ENCODE measurements at places on chromosomes 13 and 19.

DNA sequence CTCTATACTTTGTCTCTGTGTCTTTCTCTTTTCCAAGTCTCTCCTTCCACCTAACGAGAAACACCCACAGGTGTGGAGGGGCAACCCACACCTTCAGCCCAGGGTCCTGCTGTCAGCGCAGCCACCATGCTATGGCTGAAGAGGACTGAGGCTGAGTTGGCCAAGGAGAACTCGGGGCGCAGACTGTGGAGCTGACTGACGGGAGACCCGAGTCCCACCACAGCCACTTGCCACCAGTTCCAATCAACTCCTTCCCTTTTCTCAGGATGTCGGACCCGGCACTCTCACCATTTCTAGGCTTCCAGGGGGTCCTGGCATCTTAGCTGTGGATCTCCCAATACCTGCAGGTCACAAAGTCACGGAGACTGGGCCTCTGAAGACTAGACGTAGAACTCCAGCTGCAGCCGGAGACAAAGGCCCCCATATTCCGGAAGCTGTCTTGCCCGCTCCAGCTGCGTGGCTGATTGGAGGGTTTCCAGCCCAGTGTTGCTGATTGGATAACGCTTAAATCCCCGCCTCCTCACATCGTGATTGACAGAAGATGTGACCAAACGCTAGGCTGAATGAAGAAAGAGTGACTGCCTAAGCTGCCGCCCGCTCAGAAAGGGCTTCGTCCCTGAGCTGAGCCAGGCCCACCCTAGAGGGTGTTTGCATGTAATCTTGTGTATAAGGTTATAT, 63.6 kb downstream of the ZNF429 start:
- no peak for DNase-seq

DNA sequence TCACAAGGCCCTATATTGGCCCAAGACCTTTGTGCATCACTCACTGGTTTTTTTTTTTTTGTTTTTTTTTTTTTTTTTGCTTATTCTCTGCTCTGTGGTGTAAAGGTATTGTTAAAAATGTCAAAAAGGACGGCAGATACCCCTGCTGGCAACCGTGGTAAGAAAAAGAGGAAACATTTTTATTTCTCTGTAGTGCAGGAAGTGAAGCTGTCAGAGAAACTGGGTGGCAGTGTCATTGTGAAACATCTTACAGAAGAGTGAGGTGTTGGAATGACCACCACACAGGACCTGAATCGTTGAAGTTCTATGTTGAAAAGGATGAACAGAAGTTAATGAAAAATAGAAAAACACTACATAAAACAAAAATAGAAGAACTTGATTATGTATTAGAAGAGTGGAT, 346.4 kb downstream of the FGF9 start:
- peak; percentile 13 for DNase-seq

- DNase-seq: no peak
These were observed 1.0 kb downstream of the AMH start for GRCh38 chr19:2249880-2250765.

GRCh38 chr19:40629346-40629745, 28.2 kb downstream of the LTBP4 start:
- DNase-seq: no peak

- no peak for DNase-seq
These were observed 721 bp downstream of the MED25 start for GRCh38 chr19:49818649-49819370.

DNA sequence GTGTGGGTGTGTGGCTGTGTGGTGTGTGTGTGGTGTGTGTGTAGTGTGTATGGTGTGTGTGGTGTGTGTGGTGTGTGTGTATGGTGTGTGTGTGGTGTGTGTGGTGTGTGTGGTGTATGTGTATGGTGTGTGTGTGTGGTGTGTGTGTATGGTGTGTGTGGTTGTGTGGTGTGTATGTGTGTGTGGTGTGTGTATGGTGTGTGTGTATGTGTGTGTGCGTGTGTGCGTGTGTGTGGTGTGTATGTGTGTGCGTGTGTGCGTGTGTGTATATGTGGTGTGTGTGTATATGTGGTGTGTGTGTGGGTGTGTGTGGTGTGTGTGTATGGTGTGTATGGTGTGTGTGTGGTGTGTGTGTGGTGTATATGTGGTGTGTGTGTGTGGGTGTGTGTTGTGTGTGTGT, 8.1 kb downstream of the SHISA7 start:
- DNase-seq: no peak

DNA sequence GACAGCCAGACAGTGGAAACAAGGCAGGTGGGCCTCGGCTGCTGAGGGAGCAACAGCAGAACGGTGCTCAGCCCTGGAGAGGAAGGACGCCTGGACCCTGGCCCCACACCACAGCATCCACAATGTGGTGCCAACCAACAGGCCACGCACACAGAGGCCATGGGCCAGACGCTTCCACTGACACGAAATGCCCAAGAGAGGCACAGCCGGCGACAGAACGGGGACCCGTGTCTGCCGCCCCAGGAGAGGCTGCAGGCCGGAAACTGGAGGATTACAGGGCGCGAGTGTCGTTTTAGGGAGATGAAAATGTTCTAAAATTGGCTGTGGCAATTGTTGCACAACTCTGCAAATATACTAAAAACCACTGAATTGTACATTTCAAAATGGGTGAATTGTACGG, 69.7 kb downstream of the RASA3 start:
- no peak for DNase-seq

DNA sequence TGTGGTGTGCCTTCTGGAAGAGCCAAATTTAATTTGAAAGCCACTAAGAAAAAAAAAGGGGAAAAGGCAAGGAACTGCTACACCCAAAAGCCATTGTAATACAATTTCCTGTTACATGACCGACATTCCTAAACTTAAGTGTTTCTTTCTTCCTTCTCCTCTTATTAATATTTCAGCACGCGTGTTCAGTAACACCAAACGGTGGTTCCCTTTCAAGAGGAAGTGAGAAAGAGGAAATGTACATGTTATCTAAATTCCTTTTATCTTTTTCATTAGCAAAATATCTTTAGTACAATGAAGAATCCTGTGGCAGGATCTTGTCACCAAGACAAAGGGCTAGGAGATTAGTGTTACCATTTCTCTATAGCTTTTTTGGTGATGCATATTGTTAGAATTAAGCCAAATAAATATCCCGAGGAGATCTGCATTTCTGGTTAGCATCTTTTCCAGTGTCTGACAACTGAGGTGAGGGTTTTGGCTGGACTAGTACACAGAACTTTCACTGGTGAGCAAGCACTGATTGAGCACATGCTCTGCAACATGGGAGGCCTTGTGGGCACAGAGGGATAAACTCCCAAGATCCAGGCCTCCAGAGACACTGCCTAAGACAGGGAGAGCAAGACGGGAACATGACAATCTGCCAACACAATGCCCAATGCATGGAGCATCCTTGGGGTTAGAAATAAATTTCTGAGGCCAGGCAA, 22.1 kb downstream of the LATS2 start:
- DNase-seq: no peak

Data from GM12878 (cell line).